Left lobe of liver (tissue), 2 donors: ENCODE measurements at places on chromosomes 7 and 10. TPM values are rescaled to one million over a fixed set of nuclear protein-coding genes. Genes with fewer than 3 reads are reported as not detected.

PLPP4 gene
- 0.48 TPM for total RNA-seq

LRRC4 gene
- 2.8 TPM for total RNA-seq

TFEC gene
- 0.81 TPM for total RNA-seq

CFTR gene
- total RNA-seq, result 1.1 TPM

LRIT1 gene
- not detected for total RNA-seq

FAM24B gene
- 0.60 TPM for total RNA-seq

ARL3 gene
- total RNA-seq, result 2.5 TPM

EGR2 gene
- total RNA-seq, result 0.30 TPM

SYCE1 gene
- 2.4 TPM for total RNA-seq

PRKCQ gene
- 0.20 TPM for total RNA-seq

ANKRD1 gene
- total RNA-seq, result not detected

THSD7A gene
- total RNA-seq, result 1.6 TPM

NEUROD6 gene
- total RNA-seq, result not detected

CYP26A1 gene
- total RNA-seq, result 16.2 TPM

PLA2G12B gene
- 60.4 TPM for total RNA-seq

TDRD1 gene
- total RNA-seq, result 0.05 TPM

VAX1 gene
- total RNA-seq, result not detected

HIP1 gene
- 20.3 TPM for total RNA-seq

FGL2 gene
- 6.1 TPM for total RNA-seq

STK32C gene
- total RNA-seq, result 3.3 TPM

ANTXRL gene
- total RNA-seq, result not detected

NACAD gene
- 0.05 TPM for total RNA-seq

FBXO24 gene
- 1.0 TPM for total RNA-seq

PLEKHS1 gene
- total RNA-seq, result not detected

COG5 gene
- 12.9 TPM for total RNA-seq

ST8SIA6 gene
- total RNA-seq, result 1.8 TPM

SORCS3 gene
- total RNA-seq, result not detected

HPSE2 gene
- not detected for total RNA-seq

ACBD7 gene
- not detected for total RNA-seq

WNT8B gene
- not detected for total RNA-seq

CLEC5A gene
- total RNA-seq, result 0.18 TPM

ARHGAP21 gene
- total RNA-seq, result 26.7 TPM

ETV1 gene
- 8.4 TPM for total RNA-seq

NEUROG3 gene
- total RNA-seq, result not detected

SPDYE8 gene
- total RNA-seq, result not detected

GIGYF1 gene
- total RNA-seq, result 21.6 TPM

NCF1 gene
- total RNA-seq, result 1.0 TPM

IGFBP1 gene
- total RNA-seq, result 13.7 TPM

ZNF282 gene
- 14.1 TPM for total RNA-seq

CALHM3 gene
- not detected for total RNA-seq

RHOBTB1 gene
- total RNA-seq, result 3.6 TPM

MSMB gene
- not detected for total RNA-seq

ANKRD61 gene
- total RNA-seq, result not detected

MYO3A gene
- total RNA-seq, result 0.10 TPM
